HFFc6 (cell line): ENCODE measurements at places on chromosomes 7 and 10. TPM values are rescaled to one million over a fixed set of nuclear protein-coding genes. Genes with fewer than 3 reads are reported as not detected.

- no peak overlapping the region for H3K27ac ChIP-seq
- no peak overlapping the region for H3K4me3 ChIP-seq
- DNase-seq: no peak
- H3K36me3 ChIP-seq: no peaks in the 10 kb centered on the region
These were observed 121.5 kb upstream of the PRSS58 start for GRCh38 chr7:142379201-142379885.

DNA sequence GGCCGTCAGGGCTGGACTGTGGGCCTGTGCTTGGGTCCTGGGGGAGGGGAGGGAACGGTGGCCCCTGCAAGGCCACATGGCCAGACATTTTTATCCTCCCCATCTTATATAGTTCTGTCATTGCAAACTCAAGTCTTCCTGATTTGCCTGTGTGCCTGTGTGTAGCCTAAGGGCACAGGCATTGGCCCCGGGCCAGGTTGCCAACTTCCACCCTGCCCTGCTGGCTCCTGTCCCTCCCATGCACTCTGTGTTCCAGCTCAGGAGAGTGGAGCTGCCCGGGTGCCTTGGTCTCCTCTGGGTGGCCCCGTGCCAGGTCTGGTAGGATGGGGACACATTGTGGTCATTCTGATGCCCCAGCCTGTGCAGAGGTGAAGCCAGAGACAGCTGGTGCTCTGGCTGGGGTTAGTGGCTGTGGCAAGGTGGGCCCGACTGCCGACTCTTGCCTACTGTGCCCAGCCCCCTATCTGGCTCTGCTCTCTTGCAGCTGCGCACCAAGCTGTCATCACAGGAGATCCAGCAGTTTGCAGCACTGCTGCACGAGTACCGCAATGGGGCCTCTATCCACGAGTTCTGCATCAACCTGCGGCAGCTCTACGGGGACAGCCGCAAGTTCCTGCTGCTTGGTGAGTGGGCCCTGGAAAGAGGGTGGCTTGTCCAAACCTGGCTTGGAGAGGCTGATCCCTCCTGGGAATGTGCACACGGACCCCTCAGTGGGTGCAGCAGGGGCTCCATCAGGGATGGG lies 14.8 kb downstream of the NACAD start:
- no peak overlapping the region for H3K4me3 ChIP-seq
- H3K27ac ChIP-seq: no peak overlapping the region
- H3K36me3 ChIP-seq: peaks cover 12% of the 10 kb centered on the region
- DNase-seq: no peak
- peaks cover 2% of the 10 kb centered on the region; the same call in 1 of the 2 replicates for H3K27me3 ChIP-seq

GRCh38 chr7:81402227-81402626 lies 367.6 kb downstream of the HGF start:
- H3K4me3 ChIP-seq: no peak overlapping the region
- no peak for DNase-seq
- H3K27me3 ChIP-seq: no peaks in the 10 kb centered on the region; the same call in 1 of the 2 replicates

DNA sequence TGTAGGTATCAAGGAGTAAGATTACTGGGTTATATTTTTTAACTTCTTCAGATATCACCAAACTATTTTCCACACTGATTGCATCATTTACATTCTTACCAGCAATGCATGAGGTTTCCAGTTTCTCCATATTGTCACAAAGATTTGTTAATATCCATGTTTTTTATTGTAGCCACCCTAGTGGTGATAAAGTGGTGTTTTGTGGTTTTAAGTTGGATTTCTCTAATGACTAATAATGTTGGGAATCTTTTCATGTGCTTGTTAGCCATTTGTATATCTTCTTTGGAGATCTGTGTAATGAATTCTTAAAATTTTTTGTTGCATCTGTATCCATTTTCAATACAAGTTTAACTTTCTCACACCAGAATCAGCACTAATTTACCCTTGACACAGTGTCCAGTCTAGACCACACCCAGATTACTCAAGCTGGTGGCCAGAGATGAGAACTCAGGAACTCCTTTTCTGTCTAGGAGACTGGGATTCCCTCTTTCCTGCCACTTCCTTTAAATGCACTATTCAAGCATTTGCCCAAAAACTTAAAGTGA lies 67.0 kb upstream of the PLXDC2 start:
- H3K4me3 ChIP-seq: no peak overlapping the region
- no peaks in the 10 kb centered on the region for H3K4me1 ChIP-seq
- peak; percentile 42 for DNase-seq
- H3K27ac ChIP-seq: no peak overlapping the region
- no peaks in the 10 kb centered on the region for H3K27me3 ChIP-seq

DNA sequence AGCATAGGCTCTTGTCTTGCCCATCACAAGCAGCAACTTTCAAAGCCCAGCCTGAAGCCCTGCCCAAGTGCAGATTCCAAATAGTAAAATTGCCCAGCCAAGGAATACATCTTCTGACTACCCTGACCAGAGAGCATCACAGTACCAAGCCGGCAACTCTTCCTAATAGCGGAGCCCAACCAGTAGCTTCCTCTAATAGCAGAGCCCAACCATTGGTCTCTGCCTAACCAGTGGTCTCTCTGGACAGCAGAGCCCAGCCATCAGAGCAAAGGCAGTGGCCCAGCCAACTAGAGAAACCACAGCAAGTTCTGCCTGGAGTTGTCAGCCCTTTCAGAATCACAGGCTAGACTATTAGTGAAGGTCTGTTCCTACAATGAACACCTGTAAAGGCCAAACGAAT lies 285.6 kb downstream of the HGF start:
- no peak overlapping the region for H3K4me3 ChIP-seq
- no peaks in the 10 kb centered on the region for H3K36me3 ChIP-seq
- H3K27me3 ChIP-seq: peaks cover 3% of the 10 kb centered on the region
- H3K27ac ChIP-seq: no peak overlapping the region
- DNase-seq: peak; percentile 86

DNA sequence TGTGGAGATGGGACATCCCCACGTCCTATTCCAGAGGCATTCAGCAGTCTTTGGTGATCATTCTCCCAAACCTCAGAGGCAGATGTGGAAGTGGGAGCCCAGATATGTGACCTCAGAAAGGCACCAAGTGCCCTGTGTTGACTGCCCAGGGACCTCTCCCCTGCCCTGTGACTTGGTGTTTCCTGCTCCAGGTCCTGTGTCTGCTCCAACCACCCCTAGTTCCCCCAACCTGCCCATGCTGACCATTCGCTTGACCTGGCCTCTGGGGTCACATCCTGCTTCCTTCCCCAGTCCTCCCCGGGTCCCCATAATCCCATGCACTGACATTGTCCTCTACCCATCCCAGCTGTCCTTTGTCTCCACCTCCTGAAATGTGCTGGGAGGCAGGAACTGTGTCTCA lies 7.6 kb downstream of the CYP26A1 start:
- no peaks in the 10 kb centered on the region for H3K36me3 ChIP-seq
- H3K27me3 ChIP-seq: peaks cover 6% of the 10 kb centered on the region
- peaks cover 35% of the 10 kb centered on the region for H3K4me1 ChIP-seq
- DNase-seq: no peak
- no peak overlapping the region for H3K4me3 ChIP-seq
- no peak overlapping the region for H3K27ac ChIP-seq

GRCh38 chr7:105028004-105028403 lies 14.0 kb downstream of the KMT2E start:
- H3K27me3 ChIP-seq: no peaks in the 10 kb centered on the region; the same call in none of the 2 replicates
- no peak overlapping the region for H3K27ac ChIP-seq
- H3K4me3 ChIP-seq: no peak overlapping the region
- peaks cover 60% of the 10 kb centered on the region for H3K4me1 ChIP-seq
- DNase-seq: no peak

- no peak overlapping the region for H3K4me3 ChIP-seq
- no peak overlapping the region for H3K27ac ChIP-seq
- H3K36me3 ChIP-seq: no peaks in the 10 kb centered on the region
- peaks cover 13% of the 10 kb centered on the region for H3K4me1 ChIP-seq
- no peak for DNase-seq
These were observed 90.3 kb downstream of the CPEB3 start for GRCh38 chr10:92200564-92200963.

DNA sequence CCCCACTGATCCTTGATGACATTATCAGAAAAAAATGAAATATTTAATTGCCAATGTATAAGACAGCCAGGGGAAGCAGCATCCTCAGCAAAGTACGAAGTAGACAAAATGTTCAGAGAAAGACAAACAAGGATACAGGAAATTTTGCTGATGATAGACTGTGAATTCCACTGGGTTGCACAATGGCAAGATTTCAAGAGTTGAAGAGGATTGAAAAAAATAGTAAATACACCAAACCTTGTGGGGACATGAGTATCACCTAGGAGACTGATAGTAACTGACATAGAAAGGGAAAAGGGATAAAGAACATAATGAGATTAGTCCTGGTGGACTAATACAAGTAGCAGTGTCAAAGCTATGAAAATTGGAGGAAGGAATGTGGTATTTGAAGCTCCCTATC lies 16.5 kb downstream of the CNOT4 start:
- peaks cover 8% of the 10 kb centered on the region; the same call in 1 of the 2 replicates for H3K36me3 ChIP-seq
- H3K27ac ChIP-seq: no peak overlapping the region
- DNase-seq: no peak
- H3K4me3 ChIP-seq: no peak overlapping the region
- peaks cover 21% of the 10 kb centered on the region for H3K4me1 ChIP-seq

- no peak overlapping the region for H3K4me3 ChIP-seq
- DNase-seq: no peak
- no peaks in the 10 kb centered on the region for H3K4me1 ChIP-seq
These were observed 563.4 kb downstream of the ACTR3B start for GRCh38 chr7:153322991-153323390.

The HEPACAM2 gene
- 0.12 TPM in 1 of 3 replicates, not detected in the others for total RNA-seq

The NCOA4 gene
- 124 and 142 TPM in 2 replicates for total RNA-seq

The CRTAC1 gene
- not detected in 3 replicates for total RNA-seq

The PRPS1L1 gene
- total RNA-seq: not detected in 3 replicates

The CAV2 gene
- total RNA-seq: 178 to 224 TPM (median 208 TPM) in 3 replicates

The PDE6C gene
- not detected in 3 replicates for total RNA-seq

The NEURL1 gene
- 0.09 to 0.46 TPM (median 0.27 TPM) in 3 replicates for total RNA-seq

The EN2 gene
- not detected in 2 replicates for total RNA-seq
